ENCODE measurements at places on chromosomes 13 and 19.

- DNase-seq = no peak
These were observed 8.8 kb upstream of the SPART start for GRCh38 chr13:36354842-36355623.

- DNase-seq = no peak
These were observed 682.4 kb downstream of the UQCRFS1 start for GRCh38 chr19:28530406-28531035.

DNA sequence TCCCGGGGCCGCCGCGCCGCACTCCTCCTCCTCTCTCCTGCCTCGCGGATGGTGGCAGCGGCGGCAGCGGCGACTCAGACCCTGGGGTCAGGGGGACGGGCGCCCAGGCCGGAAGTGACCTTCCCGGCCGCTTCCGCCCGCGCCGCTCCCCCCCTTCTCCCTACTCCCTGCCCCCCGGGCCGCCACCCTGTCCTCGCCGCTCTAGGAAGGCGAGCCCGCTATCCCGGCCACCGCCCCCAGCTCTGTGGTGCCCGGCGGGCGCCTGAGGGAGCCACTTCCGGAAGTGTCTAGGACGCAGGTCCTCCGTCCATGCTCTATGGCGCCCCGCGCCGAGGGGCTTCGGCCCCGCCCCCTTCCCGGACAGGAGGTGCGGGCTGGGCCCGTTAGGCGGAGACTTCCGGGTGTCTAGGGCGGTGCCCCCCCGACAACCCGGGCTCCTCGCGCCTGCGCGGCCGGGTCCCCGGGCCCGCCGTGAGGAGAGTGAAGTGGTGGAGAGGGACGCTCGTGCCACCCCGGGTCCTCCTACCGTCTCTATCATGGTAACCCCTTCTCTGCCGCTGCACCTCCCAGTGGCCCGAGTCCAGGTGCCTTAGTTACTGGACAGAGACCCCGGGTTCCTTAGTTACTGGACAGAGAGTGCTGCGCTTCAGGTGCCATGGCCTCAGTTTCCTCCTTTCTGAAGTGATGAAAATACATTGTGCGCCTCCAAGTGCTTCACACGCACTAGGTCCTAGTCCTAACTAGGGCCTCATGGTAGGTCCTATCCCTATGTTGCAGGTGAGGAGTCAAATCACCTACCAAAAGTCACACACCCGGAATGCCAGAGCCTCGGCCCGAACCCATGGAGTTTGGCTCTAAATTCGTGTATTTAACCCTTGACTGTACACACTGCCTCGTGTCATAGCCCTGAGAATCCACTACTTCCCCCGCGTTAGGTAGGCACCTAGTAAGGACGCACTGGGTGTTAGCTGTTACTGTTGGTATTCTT lies at the start of gene ZNF787:
ZNF787 (minus strand) TSS at position 116 of the 988 bp plus-strand sequence. CDS start 18,078 bp downstream, outside the sequence.
- peak; percentile 98 for DNase-seq

GRCh38 chr19:33771384-33772101 lies 25.1 kb upstream of the KCTD15 start:
- peak; percentile 37 for DNase-seq

GRCh38 chr19:41913538-41914423 lies 14.5 kb downstream of the ERFL start:
- no peak for DNase-seq

DNA sequence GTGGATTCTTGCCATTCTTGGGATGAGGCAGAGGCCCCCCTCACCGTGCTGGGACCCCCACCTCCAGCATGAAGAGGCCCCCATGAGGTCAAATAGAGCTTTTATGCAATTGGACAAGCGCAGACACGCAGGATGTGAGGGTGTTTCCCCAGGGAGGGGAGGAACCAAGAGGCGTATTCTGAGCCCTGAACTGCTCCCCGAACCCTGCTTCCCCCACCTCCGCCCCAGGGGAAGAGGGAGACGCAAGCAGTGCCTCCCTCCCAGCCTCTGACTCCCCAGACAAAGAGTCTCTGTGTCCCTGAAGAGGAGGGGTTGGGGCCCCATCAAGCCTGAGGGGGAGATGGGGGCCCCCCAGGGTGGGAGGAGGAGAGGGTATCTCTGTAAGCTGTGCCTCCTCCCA lies 1.3 kb upstream of the RDH8 start:
- DNase-seq = no peak

GRCh38 chr13:86066611-86067365 lies 267.6 kb upstream of the SLITRK6 start:
- no peak for DNase-seq

- DNase-seq = no peak
These were observed 18.9 kb upstream of the ENOX1 start for GRCh38 chr13:43805681-43806128.

DNA sequence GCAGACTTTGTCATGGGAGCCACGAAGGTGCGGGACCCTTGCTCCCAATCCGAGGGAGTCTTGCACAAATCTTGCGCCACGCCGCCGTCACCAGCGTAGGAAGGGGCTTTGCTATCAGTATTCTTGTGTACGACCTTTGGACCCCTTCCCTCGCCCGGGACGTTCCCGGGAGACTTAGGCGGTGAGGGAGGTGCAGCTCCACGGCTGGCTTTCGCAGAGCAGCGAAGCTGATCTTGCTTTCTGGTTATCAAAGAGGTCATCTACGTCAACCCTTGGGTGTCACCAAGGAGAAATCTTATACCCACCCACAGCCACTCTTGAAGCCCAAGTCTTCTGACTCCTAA lies 583 bp downstream of the TECR start:
- DNase-seq = no peak

DNA sequence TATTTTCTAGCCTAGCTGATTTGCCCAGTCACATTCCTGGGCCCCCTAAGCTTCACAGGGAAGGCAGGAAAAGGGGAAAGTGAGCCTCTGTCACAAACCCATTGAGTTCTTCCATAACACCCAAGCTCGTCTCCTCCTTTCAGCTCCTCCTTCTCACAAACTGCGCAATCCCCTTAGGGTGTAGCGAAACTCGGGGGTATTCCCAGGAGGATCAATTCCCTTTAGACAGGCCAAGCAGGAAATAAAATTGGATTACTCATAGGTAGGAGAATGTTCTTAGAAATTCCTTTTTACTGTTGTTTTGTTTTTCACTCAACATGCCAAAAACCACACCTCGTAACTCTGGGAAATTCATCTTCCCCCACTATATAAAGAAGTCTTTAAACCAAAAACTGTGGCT lies 139.3 kb downstream of the IRS2 start:
- no peak for DNase-seq

GRCh38 chr13:91586609-91587008 lies 188.2 kb downstream of the GPC5 start:
- DNase-seq = no peak

DNA sequence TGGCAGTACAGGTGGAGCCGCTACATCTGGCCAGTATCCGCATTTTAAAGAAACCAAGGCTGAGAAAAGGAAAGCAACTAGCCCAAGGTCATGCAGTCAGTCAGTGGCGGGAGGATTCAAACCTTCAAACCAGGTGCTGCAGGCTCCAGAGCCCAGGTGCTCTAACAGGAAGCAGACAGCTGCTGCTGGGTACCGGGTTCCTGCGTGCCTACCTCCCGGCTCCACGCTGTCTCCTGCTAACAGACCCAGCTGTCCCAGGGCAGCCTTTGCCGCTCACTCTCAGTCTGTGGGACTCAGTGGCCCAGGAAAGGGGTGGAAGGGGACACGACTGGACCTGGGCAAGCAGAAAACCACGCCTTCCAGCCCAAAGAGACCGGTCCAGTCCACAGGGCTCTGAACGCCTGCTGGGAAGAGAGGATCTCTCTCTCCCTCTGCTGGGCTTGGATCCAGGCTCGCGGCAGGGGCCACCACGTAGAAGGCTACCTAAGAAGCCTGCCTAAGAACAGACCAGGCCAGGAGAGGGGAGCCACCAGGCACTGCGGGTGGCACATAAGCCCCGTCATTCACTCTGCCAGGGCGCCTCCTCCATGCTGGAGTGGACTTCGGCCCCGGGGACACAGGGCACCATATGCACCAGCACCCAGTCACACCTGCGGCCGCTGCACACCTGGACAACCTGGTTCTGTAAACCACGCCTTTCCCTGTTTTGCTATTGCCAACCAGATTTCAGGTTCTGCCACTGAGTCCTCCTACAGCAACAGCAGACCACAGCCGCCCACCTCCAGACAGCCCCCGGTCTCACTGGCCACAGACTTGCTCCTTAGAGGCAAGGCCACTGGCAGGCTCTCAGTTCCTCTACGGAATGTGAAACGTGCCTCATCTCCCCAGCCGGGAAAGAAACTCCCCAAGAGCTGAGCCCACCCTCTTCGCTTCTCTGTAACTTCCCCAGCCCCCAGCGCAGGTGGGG lies 4.6 kb downstream of the DAPK3 start:
- no peak for DNase-seq

- DNase-seq = no peak
These were observed 9.9 kb downstream of the PPFIA3 start for GRCh38 chr19:49129238-49129583.

GRCh38 chr19:35095667-35096368 lies 19.8 kb upstream of the FXYD3 start:
- no peak for DNase-seq

DNA sequence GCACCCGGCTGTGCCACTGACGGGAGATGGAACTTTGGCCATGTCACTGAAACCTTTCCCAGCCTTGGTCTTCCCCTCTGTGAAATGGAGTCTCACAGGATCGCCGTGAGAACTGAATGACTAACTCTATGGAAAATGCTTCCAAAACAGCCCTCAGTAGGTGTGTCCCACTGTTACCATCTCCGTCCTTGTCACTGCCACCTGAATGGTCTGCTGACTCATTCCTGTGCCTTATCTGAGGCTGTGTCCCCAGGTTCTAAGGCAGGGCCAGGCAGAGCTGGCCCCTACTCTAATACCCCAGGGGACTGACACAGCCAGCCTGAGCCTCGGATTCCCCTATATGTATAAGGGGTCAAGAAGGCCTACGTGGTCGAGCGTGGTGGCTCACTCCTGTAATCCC lies 4.5 kb downstream of the CDC37 start:
- no peak for DNase-seq

GRCh38 chr13:75258159-75258782 lies 223.7 kb downstream of the TBC1D4 start:
- no peak for DNase-seq

DNA sequence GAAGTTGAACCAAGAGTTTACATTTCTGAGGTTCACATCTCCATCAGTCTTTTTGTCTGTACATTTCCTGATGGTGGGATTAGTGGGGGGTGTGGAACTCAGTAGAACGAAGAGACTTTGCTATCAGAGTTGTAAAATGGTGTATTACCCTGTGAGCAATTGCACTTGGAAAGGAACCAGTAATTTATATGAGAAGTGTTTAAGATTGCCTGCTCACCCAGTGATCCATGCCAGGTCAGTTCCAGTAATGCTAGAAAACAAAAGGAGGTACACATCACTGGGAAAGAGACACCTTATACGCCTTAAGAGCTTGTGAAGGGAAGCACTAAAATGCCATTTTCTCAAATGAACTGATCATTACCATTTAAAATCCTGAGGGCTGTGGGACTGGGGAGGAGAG lies 7.5 kb upstream of the DACH1 start:
- DNase-seq = no peak

DNA sequence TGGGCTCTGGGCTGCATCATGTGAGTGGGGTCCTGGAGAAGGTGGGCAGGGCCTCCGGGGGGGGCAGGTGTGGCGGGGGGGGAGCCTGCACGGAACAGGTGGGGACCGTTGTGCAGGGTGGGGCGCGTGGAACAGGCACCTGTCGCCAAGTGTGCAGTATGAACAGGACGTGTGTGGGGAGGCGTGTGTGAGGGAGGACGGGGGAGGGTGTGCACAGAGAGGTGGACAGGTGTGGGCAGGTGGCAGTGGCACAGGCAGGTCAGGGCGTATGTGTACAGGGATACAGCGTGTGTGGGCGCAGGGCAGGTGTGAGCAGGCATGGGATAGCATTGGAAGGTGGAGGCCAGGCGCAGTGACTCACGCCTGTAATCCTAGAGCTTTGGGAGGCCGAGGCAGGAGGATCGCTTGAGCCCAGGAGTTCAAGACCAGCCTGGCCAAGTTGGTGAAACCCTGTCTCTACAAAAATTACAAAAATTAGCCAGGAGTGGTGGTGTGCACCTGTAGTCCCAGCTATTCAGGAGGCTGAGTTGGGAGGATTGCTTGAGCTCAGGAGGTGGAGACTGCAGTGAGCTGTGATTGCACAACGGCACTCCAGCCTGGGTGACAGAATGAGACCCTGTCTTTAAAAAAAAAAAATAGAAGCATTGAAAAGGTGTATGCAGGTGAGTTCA lies 3.2 kb downstream of the PLK5 start:
- no peak for DNase-seq

- DNase-seq = no peak
These were observed 237.1 kb upstream of the ARGLU1 start for GRCh38 chr13:106804991-106805390.

GRCh38 chr19:50899569-50899968 lies 11.6 kb downstream of the KLK4 start:
- DNase-seq = no peak

- DNase-seq = no peak
These were observed 667 bp downstream of the ZNF878 start for GRCh38 chr19:12052091-12052496.

- DNase-seq = no peak
These were observed 1328.8 kb downstream of the OLFM4 start for GRCh38 chr13:54357284-54357933.

GRCh38 chr19:47489072-47489914 lies 5.3 kb upstream of the KPTN start:
- DNase-seq = no peak

GRCh38 chr13:29109987-29110386 lies 289.8 kb downstream of the MTUS2 start:
- no peak for DNase-seq

- DNase-seq = no peak
These were observed 424.6 kb downstream of the TSHZ3 start for GRCh38 chr19:30924670-30925069.

- no peak for DNase-seq
These were observed 178.0 kb downstream of the KCTD12 start for GRCh38 chr13:76708138-76708688.

GRCh38 chr19:34497112-34497805 lies 15.7 kb downstream of the WTIP start:
- no peak for DNase-seq

GRCh38 chr13:102677122-102677521 lies 17.7 kb downstream of the METTL21C start:
- DNase-seq = no peak

DNA sequence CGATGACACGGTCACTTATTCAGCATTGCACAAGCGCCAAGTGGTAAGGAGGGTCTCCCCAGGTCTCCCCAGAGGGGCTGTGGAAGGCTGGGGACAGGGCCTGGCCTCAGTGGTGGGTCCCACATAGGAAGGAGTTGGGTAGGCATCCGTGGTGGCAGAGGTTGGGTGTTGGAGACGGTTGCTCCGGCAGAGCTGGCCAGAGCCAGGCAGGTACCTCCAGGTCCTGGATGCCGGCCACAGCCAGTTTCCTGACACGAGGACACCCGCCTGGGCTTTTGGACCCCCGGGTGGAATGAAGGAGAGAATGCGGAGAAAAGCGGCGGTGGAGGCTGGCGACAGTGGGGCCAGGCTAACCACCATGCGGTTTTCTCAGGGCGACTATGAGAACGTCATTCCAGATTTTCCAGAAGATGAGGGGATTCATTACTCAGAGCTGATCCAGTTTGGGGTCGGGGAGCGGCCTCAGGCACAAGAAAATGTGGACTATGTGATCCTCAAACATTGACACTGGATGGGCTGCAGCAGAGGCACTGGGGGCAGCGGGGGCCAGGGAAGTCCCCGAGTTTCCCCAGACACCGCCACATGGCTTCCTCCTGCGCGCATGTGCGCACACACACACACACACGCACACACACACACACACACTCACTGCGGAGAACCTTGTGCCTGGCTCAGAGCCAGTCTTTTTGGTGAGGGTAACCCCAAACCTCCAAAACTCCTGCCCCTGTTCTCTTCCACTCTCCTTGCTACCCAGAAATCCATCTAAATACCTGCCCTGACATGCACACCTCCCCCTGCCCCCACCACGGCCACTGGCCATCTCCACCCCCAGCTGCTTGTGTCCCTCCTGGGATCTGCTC lies 1.3 kb upstream of the FFAR1 start:
- peak; percentile 74 for DNase-seq
